Calu3 (cell line): ENCODE measurements at places on chromosomes 7 and 10. TPM values are rescaled to one million over a fixed set of nuclear protein-coding genes. Genes with fewer than 3 reads are reported as not detected.

- no peak for DNase-seq
Observed at GRCh38 chr7:44891372-44891771, 6.0 kb upstream of the PURB start.

Gene WEE2
- not detected in 2 replicates for total RNA-seq

GRCh38 chr10:124264711-124265390 is 153.9 kb downstream of the OAT start:
- no peak for DNase-seq

- DNase-seq: no peak
Observed at GRCh38 chr7:28685242-28685643, 272.9 kb downstream of the TRIL start.

DNA sequence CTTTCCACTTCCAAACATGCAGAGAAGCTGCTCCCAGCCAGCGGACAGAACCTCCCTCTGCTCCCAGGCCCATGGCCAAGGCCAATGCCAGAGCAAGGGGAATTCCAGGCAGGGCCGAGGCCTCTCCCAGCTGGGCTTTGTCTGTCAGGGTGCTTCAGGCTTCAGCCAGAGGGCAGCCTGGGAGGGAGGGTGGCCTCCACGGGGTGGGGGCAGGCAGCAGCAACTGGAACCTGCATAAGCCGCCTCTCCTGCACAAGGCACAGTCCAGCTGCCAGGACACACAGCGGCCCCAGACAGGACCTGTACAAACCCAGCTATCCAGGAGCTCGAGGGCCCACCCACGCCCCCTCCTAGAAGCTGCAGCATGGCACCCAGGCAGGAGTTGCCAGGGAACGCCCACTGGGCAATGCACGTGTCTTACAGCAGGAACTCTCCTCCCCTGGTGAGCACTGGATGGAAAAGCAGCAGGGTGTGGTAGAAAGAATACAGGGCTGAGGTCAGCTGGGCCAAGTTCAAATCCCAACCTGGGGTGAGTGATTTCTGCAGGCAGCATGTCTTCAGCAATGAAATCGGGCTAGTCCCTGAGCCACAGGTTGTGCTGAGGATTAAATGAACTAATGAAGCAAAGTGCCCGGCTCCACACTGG is 7.6 kb downstream of the FAM53B start:
- no peak for DNase-seq

DNA sequence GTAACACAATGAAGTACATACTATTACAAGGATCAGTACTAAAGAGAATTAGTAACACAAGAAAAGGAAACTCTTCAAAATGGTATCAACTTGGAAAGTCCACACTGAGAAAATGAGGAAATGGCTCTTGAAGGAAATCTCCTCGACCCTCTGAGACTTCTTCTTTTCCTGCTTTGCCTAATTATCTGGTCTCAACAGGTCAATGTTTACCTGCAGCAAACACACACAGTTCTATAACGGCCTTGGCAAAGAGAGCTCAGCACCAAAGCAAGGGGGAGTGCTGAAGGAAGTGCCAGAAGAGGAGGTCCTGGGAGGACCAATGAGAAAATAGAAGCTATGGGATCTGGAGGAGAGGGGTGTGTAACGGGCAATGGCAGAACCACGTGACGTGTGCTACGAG is 21.9 kb downstream of the CHCHD3 start:
- no peak for DNase-seq
